ENCODE measurements at places on chromosomes 2 and 18. TPM values are rescaled to one million over a fixed set of nuclear protein-coding genes. Genes with fewer than 3 reads are reported as not detected.

CMPK2 gene
- total RNA-seq = 0.62 TPM

CYRIA gene
- total RNA-seq = 1.2 TPM

C2orf66 gene
- not detected for total RNA-seq

KIF1A gene
- 1.8 TPM for total RNA-seq

DNA sequence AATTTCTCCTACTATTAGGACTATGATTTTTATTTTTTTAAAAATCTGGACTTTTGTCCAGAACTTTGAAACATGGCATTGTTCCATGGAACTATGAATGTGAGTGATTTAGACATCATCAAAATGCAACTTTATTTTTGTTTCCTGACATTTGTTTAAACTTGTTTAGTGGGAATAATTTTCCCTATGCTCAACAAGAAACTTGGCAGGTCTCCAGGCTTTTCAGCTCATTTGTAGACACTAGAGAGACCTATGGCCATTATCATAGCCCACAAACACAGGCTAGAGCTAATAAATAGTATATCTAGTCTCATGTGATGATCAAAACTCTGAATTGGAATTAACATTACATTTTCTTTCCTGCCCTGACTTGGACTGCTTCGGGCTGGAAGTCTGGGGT, 145.1 kb upstream of the CELF4 start:
- no peak for DNase-seq

GRCh38 chr2:236393101-236393500, 128.9 kb upstream of the ASB18 start:
- no peak for DNase-seq

DNA sequence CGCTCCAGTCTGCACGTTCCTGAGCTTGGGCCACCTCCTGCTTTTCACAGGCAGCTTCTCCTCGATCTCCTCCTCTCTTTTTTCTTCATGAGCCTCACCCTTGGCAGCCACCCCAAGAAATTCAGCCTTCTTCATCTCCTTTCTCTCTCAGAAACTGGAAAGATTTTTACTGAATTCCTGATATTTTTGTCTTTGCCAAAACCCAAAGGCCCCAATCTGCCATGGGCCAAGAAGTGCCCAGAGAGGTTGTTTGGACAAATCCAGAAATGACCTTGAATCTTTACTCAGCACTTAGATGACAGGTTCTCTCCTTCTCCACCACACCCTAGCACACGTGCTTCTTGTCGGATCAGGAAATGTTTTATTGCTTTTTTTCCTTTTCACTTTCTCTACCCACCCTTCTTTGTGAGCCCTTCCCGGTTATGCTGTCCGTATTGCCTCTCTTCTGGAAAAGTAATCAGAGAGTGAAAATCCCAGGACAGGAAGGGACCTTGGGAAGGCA, 134.5 kb upstream of the TNP1 start:
- DNase-seq = no peak

DNA sequence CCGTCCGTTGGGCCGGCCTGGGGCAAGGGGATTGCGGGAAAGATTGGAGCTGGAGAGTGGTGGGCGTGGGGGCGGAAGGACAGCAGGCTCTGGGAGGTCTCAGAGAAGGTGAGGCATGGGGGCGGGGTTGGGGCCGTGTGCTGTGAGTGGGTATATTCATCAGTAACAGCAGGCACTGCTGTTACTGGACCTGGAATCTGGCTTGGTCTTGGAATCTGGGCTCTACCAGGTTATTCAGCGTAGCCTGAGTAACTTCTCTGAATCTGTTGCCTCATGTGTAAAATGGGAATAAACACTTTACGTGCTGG, 435 bp downstream of the RNF181 start:
- no peak for DNase-seq

DNA sequence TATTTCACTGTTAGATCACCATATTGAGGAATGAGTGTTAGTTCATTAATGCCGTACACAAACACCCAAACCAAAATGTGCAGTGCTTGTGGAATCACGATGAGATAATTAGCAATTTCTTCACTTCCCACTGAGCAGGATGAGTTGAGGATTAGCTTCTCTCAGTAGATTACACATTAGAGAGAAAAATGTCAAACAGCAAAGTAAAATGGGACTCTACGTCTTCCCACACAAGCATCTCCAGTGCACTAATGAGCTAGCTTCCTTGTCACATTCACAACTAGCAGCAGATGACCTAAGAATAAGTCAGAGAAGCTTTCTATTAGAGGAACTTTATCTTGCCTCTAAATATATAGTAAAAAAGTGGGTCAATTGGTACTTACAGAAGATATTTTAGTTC, 926.9 kb downstream of the TSN start:
- no peak for DNase-seq

GRCh38 chr2:224934526-224935188, 107.6 kb downstream of the DOCK10 start:
- DNase-seq = no peak

GRCh38 chr2:169464882-169465281, 14.4 kb upstream of the BBS5 start:
- no peak for DNase-seq

- DNase-seq = no peak
These were observed 238.2 kb downstream of the SATB2 start for GRCh38 chr2:199219551-199219950.

GRCh38 chr2:198214114-198214596, 409.8 kb downstream of the PLCL1 start:
- DNase-seq = no peak

GRCh38 chr2:171957061-171957460, 34.8 kb downstream of the HAT1 start:
- no peak for DNase-seq

DNA sequence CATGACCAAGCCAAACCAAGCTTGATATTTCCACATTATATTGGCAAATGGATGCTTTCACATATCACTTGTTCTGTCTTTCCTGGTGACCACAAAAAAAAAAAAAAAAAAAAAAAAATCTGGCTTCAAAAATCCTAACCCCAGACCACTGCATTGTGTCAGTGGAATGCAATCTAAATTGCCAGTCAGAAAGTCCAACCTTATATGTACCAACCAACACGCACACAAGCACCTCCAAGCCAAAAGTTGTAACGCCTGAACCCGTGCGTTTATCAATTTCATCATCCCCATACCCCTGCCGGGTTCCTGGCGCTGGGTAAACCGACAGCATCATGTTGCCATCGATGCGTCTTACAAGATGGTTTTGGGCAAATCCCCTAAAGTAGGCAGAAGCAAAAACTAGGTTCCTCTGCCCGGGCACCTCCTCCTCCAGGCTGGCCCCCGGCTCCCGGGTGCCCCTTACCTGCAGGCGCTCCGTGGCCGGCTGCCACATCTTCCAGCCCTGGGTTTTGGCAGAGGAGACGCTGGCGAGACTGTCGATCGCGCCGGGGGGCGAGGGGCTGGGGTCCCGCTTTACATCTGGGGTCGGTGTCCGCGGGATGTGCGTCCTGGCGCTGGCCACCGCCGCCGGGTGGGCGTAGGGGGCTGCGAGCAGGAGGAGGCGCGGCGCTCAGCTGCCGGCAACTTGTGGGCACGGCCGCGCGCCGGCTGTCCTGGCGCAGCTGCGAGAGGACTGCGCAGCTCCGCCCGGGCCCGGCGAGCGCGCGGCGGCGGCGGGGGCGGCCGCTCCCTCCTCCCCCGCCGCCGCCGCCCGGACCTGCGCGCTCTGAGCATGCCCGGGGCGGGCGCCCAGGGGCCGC, at the start of gene PID1:
Gene PID1, minus strand, starts transcription at position 737 of the 860 bp plus-strand sequence. Its CDS starts 244 bp downstream, at position 493.
- DNase-seq = no peak
